ENCODE measurements at places on chromosomes 11 and 22.

- DNase-seq: no peak
These were observed 22.3 kb upstream of the TESMIN start for GRCh38 chr11:68773521-68774193.

GRCh38 chr11:38839071-38839470 lies 2241.0 kb upstream of the RAG2 start:
- no peak for DNase-seq

GRCh38 chr11:119699227-119699626 lies 29.8 kb downstream of the NECTIN1 start:
- no peak for DNase-seq

DNA sequence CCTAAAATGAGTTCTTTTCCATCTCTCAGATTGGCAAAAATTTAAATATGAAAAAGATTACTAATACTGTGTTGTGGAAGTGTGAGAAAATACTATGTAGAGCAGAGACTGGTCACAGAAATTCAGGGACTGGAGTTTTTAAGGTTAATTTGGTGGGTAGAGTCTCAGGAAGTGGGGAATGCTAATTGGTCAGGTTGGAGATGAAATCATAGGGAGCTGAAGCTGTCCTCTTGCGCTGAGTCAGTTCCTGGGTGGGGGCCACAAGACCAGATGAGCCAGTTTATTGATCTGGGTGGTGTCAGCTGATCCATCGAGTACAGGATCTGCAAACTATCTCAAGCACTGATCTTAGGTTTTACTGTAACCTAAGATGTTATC lies 29.4 kb upstream of the TMEM86A start:
- DNase-seq: peak; percentile 37

DNA sequence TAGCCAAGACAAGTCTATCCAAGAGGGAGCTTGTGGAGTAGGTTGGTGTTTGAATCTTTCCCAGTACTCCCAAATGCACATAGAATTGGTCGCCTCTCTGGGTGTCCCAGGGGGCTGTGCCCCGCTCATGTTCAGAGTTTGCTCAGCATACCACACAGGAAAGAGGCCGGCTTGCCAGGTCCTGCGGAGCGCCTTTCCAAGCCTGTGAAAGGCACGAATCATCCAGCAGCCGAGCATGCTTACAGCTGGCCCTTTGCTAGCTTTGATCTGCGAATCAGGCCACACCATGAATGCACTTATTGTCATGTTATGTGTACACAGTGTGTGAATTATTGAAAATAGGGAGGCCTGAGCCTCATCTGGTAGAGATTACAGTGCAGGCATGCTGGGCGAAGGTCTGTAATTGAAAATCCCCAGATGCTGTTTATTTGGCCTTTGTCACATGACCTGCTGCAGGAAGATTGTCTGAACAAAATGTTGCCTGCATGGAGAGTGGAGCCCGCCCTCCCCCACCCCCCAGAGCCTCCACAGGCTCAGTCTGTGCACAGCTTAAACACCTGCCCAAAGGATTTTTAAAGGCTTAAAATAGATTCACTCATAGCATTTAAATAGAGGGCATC lies 163.3 kb upstream of the RASSF10 start:
- no peak for DNase-seq

GRCh38 chr11:70542406-70542805 lies 144.1 kb downstream of the CTTN start:
- no peak for DNase-seq

DNA sequence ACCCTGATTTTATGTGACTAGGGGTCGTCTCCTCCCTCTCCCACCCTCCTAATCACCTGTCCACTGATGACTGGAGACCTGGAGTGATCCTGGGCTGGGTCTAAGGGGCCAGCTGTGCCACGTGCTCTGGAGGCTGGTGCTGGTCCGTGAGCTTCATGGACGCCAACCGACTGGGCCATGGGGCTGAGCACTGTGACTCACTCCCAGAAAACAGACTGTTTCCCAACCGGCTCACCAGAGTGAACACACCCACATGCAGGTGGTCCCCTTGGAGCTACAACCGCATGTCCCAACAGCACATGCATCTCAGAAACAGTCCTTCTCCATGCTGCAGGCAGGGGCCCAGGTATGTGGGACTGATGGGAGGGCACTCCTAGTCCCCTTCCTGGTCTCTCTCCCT lies 14.0 kb upstream of the LMO1 start:
- no peak for DNase-seq

All from activated CD4-positive, alpha-beta T cell treated with anti-CD3 and anti-CD28 coated beads, Interleukin-2, amount 50 U/mL, for 16 hours (primary cell).